ENCODE measurements at places on chromosomes 2 and 18.

- DNase-seq = peak; percentile 91
Measured at GRCh38 chr2:240997856-240998705, at the start of gene SNED1. Gene SNED1, plus strand, starts transcription at chr2:240998618. Its CDS starts 220 bp downstream, at chr2:240998838.

DNA sequence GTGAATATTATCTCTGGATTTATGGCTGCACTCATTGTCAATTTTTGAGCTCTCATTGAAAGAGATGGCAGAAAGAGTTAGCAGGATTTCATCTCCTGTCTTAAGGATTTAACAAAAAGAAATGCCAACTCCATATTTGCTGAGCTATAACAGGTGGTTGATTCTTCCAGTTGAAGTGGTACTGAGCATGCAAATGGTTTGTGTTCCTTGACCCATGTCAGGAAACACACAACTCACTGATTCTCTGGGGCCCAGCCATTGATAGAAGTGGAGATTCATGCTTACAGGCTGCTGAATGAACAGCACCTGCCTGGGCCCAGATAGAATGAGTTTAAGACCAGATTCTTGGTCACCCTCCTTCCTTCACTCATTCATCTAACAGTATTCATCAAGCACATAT lies 128.8 kb downstream of the CERS6 start:
- DNase-seq = no peak

GRCh38 chr2:168758970-168759820 lies 43.2 kb upstream of the NOSTRIN start:
- DNase-seq = no peak

DNA sequence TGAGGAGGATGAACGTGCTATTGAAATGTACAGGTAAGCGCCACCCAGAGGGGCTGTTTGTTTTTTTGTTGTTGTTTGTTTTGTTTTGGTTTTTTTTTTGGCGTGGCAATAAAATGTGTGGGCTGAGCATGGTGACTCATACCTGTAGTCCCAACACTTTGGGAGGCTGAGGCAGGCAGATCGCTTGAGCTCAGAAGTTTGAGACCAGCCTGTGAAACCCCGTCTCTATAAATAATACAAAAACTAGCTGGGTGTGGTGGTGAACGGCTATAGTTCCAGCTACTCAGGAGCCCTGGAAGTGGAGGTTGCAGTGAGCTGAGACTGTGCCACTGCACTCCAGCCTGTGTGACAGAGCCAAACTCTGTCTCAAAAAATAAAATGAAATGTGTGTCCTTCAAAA lies 6.2 kb downstream of the PDCL3 start:
- DNase-seq = no peak

GRCh38 chr2:128636802-128637147 lies 318.1 kb upstream of the HS6ST1 start:
- DNase-seq = peak; percentile 39

Data from ecto neural progenitor cell (in vitro differentiated cells).